ENCODE measurements at places on chromosomes 12 and 14.

GRCh38 chr12:30696103-30696408, 387 bp upstream of the IPO8 start:
- no peak for DNase-seq

DNA sequence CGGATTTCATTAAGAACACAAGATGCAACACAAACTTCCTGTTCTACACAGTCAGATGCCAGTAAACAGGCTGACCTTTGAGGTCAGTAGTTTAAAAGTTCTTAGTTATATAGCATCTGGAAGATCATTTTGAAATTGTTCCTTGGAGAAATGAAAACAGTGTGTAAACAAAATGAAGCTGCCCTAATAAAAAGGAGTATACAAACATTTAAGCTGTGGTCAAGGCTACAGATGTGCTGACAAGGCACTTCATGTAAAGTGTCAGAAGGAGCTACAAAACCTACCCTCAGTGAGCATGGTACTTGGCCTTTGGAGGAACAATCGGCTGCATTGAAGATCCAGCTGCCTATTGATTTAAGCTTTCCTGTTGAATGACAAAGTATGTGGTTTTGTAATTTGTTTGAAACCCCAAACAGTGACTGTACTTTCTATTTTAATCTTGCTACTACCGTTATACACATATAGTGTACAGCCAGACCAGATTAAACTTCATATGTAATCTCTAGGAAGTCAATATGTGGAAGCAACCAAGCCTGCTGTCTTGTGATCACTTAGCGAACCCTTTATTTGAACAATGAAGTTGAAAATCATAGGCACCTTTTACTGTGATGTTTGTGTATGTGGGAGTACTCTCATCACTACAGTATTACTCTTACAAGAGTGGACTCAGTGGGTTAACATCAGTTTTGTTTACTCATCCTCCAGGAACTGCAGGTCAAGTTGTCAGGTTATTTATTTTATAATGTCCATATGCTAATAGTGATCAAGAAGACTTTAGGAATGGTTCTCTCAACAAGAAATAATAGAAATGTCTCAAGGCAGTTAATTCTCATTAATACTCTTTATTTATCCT, 13.5 kb downstream of the PTGER2 start:
- DNase-seq = no peak

DNA sequence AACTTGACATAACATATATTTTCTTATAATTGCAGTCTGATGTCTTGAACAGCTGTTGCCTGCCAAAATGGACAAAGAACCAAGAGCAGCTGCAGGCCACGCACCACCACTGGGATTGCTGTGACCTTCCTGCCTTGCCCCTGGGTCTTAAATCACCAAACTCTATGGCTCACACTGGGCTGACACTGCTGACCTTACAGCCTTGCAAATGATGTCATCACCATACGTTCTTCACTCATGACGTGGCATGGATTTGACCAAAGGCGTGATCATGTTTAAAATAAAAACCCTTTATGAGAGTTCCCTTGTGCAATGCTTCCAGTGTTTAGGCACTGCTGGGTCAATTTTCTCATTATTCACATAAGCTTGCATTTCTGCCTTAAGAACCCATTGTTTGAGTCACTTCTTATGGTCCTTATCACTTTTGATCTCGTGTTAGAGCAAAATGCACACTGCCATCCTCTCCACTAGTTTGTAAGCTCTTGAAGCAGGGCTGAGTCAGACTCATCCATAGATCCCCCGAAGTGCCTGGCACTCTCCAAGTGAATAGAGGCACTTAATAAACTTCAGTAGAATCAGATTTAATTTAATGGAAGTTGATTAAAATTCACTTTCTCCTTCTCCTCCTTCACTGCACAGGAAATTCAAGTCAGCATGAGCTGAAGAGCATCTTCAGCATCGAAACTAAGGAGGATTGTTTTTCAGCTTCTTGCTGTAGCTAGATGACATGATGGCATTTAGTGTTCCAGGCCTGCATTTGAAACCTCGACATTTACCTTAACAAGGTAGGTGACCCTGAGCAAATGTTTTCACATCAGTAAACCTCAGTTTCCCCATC, 132.4 kb upstream of the PZP start:
- DNase-seq = no peak

GRCh38 chr14:77185093-77185465, 3.5 kb downstream of the TMEM63C start:
- no peak for DNase-seq

- no peak for DNase-seq
Measured at GRCh38 chr14:105861985-105862465, 335.6 kb downstream of the TMEM121 start.

- no peak for DNase-seq
Measured at GRCh38 chr12:123269395-123269892, 2.2 kb downstream of the CDK2AP1 start.

DNA sequence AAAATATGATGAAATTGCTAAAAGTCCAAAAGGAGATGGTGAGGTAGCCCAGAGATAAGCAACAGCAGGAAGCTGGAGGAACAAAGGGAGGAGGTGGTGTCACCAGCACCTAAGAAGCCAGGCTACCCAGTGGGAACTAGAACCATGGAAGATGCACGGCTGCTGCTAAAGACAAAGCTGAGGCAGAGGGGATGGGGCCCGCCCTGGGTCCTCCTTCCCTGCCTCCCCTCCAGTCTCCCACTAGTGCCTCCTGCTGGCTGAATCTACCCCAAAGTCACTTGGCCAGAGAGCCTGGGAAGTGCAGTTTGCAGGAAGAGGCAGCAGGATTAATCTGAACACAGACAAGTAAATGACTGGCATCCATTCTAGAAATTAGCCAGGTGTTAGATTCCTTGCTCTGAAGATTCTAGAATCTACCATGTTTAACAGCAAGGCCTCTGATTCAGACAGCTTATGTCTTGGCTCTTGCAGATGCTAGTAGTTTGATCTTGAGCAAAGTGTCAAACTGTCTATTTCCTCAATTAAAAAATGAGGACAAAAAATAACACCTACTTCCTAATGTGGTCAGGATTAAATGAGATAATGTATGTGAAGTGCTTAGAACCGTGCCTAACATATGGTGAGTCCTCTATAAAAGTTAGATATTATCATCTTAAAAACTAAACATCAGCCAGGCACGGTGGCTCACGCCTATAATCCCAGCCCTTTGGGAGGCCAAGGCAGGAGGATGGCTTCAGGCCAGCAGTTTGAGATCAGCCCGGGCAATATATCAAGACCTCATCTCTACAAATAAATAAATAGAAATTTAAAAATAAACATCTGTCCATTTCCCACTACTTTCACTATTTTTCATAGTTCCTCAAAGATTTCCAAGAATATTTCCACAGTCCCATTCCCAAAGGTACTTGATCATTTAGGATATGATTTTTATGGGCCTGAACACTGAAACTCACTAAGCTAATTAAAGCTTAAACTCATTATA, 5.8 kb upstream of the LRP10 start:
- DNase-seq = no peak

GRCh38 chr14:92888896-92889295, 34.1 kb upstream of the CHGA start:
- DNase-seq = no peak

DNA sequence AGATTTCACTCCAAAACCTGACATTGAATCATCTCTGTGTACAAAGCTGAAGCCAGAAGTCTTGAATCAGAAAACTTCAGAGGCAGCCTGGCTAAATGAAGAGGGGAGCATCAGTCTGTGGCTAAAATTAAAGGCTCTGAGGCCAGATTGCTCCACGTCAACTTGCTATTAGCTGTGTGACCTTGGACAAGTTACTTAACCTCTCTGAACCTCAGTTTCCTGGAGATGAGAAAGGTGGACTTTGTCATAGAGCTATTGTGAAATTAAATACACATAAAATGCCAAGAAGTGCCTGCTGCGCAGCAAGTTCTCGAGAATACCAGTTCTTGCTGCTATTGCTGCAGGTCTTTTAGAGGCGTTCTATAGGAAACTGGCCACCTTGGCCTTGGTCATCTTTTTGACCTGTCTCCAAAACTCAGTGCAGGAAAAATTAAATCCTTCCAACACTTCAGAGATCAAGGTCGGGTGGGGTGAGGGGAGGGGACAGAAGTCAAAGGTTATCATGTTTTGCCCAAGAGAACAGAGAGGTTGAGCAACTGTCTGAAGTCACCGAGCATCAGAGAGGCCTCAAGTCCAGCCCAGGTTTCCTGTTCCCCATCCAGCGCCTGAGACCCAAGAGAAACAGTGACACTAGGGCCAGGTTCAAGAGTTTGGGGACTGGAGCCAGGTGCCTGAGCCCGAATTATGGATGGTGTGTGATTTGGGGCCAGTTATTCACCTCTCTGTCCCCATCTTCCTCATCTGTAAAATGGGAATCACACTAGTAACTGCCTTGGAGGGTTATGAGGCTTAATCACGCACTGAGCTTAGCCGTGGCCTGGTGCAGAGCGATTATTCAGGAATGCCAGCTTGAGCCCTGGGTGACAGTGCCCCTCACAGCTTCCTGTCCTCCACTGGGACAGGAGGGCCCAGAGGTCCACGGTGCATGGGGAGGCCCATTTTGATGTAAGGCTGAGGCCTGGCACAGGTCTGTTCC, 1.1 kb downstream of the SERPINA1 start:
- DNase-seq = no peak

GRCh38 chr12:95709152-95709551, 81.4 kb downstream of the NTN4 start:
- no peak for DNase-seq

- no peak for DNase-seq
Measured at GRCh38 chr12:51118706-51119105, 35.3 kb upstream of the CSRNP2 start.

DNA sequence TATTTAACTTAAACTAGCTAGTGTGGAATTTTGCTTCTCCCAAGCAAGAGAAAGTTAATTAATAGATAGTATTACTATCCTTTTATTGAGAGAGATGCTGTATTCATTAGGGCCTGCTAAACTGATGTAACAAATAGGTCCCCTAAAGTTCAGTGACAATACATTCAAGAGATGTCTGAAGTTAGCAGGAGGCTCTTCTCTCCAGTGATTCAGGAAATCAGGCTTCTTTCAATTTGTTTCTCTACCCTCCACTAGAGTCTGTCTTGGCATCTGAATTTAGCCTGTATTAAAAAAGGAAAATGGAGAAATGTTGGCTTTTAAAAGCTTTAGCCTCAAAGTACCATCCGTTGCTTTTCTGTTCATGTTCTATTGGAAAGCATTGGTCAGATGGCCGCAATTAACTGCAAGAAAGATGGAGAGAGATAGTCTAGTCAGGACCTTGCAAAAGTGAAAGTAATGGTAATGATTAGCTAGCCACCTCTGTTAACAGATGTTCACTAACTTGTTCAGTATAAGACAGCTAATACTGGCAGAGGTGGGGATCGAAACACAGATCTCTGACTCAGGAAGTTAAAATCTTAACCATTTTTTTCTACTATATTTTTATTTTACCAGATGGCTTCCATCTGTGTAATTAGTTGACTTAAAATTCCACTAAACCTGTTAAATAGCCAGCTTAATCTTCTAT, 786.8 kb downstream of the TMTC2 start:
- no peak for DNase-seq

DNA sequence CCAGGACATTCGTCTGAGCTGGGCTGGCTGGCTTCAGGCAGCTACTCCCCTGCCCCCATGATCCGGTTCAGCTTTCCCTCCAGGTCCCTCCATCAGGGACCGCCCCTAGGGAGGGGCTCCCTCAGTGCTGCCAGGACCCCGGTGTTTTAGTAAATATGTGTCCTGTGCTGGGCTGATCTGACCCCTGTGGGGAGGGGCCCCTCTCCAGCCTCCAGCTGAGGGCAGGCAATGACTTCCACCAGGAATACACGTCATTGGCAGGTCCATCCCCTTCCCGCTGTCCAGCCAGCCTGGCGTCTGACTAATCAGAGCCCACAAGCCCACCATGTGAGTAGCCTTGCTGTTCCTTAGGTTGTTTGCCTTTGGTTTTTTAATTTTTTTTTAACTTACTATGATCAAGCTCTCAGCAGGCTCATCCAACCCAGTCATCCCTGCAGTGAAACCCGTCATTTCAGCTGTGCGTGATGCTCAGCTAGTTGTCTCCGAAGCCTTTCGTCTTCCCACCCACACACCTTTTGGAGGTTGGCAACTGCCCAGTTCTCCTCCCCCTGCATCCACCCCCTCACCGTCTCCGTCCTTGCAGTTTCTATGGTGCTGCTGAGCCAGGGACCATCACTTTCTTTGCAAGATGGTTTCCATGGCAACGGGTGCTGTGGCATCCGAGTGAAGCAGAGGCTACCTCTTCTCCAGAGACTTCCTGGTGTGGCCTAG, 16.0 kb upstream of the SERPINA4 start:
- no peak for DNase-seq

GRCh38 chr12:130568041-130568440, 148.1 kb downstream of the RIMBP2 start:
- no peak for DNase-seq

Measured in activated CD4-positive, CD25-positive, alpha-beta regulatory T cell (primary cell).